WTC11 (cell line): ENCODE measurements at places on chromosomes 6 and 20.

GRCh38 chr20:63377256-63377941, 16.2 kb upstream of the CHRNA4 start:
- peak overlapping the region; percentile 17; the same call in 1 of the 2 replicates for H3K4me3 ChIP-seq
- H3K27me3 ChIP-seq = no peaks in the 10 kb centered on the region; the same call in 1 of the 2 replicates
- no peaks in the 10 kb centered on the region for H3K36me3 ChIP-seq

- H3K27ac ChIP-seq = peak overlapping the region; percentile 58; the same call in 1 of the 2 replicates
- H3K27me3 ChIP-seq = no peaks in the 10 kb centered on the region
Measured at GRCh38 chr6:135202836-135203235, 21.7 kb downstream of the MYB start.

DNA sequence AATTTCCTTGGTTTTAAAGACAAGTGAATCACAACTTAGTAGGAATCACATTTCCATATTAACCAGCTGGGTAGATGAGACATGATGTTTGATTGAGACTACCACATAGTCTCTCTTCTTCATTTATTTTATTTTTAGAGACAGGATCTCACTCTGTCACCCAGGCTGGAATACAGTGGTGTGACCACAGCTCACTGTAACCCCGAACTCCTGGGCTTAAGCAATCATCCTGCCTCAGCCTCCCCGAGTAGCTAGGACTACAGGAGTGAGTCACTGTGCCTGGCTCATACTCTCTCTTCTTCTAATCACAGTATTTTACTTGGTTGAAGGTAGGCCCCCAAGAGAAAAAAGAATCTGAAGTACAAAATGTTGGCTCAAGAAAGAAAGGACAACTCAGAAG, 80.2 kb upstream of the ASF1A start:
- no peak for DNase-seq
- H3K27ac ChIP-seq = no peak overlapping the region
- H3K36me3 ChIP-seq = peaks cover 24% of the 10 kb centered on the region

DNA sequence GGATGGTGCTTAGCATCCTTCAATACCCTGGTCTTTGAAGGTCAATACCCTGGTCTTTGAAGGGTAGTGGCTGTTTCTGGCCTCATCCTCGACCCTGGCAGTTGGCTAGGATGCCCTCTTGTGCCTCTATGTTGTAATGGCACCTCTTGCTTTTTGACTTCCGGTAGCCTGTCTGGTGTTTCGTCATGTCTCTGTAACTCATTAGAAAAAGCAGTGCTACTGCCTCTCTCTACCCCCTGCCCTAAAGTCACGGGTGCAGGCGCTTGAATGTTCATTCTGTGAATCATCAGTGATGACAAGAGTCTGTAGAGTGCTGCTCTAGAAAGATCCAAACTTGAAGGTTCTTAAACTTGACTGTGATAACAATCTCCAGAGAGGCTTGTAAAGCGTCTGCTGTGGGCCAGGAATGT, 28.3 kb downstream of the RSPO4 start:
- H3K36me3 ChIP-seq = no peaks in the 10 kb centered on the region
- H3K27ac ChIP-seq = no peak overlapping the region
- peaks cover 2% of the 10 kb centered on the region; the same call in 1 of the 2 replicates for H3K27me3 ChIP-seq
- H3K4me3 ChIP-seq = no peak overlapping the region
- peak; percentile 46 for DNase-seq
- H3K4me1 ChIP-seq = no peaks in the 10 kb centered on the region

DNA sequence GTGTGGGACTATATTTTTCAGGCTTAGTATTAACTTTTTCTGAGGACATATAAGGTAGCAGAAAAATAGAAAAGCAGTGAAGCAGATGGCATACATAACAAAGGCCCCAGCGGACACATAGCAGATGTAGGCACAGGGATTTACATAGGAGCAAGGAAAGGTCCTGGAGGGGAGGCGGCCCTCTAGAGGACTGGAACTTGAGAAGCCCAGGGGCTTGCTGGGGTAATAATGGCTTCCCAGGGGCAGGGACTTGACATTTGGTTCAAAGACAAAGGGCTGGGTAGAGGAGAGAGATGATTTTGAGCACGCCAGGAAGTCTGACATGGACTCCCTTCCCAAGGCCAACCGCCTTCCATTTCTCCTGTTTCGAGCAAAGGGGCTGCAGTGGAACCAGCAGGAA, 31.7 kb upstream of the OSTM1 start:
- peaks cover 18% of the 10 kb centered on the region for H3K4me1 ChIP-seq
- peaks cover 22% of the 10 kb centered on the region for H3K27me3 ChIP-seq
- H3K36me3 ChIP-seq = no peaks in the 10 kb centered on the region
- peak; percentile 54 for DNase-seq
